Activated CD8-positive, alpha-beta memory T cell treated with anti-CD3 and anti-CD28 coated beads for 48 hours (primary cell): ENCODE measurements at places on chromosomes 6 and 20.

DNA sequence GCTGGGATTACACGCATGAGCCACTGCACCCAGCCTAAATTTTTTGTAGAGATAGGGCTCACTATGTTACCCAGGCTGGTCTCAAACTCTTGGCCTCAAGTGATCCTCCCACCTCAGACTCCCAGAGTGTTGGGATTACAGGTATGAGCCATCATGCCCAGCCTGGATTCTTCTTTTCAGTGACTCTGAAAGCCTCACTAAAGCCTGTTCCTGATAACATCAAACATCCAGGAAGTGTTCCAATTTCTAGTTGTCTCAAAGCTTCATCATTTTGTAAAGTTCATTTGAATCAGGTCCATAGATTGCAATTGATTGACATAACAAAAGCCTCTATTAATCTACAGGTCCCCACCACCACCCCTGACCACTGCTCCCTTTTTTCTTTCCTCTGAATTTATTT, 29.2 kb upstream of the CHMP4B start:
- no peak for DNase-seq

DNA sequence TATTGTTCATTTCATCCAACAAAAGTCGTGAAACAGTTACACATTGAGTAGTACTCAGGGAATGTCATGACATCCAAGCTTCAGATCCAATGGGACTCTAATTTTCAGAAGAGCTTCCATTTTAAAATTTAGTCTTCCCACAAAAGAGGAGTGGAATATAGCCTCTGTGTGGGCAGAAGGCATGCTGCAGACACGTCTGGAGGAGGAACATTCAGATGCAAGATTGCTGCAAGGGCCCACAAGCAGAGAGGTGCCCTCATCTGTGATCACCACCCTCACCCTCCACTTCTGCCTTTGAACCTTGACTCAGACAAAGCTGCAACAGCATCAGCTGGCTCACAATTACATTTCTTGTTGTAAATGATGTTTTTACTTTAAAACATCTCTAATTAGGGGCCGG, 29.9 kb downstream of the NRN1 start:
- no peak for DNase-seq

DNA sequence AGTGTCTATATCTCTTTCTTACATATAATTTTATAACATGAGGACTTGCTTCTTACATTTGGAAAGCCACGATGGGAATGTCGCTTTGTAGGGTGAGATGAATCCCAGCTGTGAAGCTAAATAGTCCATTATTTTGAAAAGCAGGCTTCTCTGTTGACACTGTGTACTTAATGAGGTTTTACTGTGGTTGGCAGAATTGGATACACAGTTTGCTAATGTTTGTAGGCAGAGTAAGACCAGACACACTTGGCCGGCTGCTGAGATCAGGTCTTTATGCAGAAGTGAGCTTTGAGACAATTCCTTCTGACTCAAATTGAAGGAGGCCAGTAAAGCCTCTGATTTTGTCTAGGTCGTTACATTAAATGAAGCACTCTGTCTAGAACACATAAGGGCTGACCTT, 93.0 kb downstream of the NDUFAF5 start:
- DNase-seq: no peak

DNA sequence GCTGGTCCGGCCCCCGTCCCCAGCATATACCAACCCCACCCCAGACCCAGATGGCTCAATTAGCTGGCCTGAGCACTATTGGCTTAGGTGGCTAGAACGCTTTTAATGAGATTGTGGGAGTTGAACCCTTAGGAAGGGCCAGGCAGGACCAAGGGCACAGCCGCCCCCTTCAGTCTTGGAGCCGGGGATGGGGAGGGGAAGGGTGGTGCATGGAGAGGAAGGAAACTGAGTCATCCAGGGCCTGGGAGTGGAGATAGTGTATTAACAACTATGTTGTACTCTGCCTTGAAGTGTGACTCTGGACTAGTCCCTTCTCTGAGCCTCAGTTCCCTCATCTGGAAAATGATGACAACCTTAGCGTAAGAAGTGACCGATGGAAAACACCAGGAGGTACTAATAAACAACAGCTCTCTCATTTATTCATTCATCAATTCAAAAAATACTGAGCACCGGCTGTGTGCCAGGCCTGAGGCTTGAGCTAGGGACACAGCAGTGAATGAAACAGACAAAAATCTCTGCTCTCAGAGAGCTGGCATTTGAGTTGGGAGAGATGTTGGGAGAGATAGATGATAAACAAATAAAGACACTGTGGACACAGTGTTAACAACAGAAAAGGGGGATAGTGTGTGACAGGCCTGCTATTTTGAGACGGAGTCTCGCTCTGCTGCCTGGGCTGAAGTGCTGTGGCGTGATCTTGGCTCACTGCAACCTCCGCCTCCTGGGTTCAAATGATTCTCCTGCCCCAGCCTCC, 11.5 kb downstream of the PEDS1 start:
- DNase-seq: no peak

GRCh38 chr20:23162887-23163286, 76.8 kb upstream of the CD93 start:
- no peak for DNase-seq
